ENCODE measurements at places on chromosomes 3 and 15.

DNA sequence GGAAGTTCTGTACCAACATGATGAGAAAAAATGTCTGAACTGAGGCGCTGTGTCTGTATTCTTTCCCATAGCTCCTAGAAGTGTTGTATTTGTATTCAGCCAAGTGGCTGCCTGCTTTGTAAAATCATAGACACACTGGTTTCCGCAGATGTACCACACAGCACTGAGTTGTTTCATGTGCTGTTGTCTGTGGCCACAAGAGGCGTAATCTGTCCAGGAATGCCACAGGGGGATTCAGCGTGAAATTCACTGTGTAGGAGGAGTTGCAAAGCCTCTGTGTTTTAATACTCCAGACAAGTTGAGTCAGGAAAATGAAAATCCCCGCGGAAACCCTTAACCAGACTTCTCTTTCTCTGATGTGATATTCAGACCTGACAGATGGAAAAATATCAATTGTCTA, 462.2 kb downstream of the NSUN3 start:
- no peak for DNase-seq

DNA sequence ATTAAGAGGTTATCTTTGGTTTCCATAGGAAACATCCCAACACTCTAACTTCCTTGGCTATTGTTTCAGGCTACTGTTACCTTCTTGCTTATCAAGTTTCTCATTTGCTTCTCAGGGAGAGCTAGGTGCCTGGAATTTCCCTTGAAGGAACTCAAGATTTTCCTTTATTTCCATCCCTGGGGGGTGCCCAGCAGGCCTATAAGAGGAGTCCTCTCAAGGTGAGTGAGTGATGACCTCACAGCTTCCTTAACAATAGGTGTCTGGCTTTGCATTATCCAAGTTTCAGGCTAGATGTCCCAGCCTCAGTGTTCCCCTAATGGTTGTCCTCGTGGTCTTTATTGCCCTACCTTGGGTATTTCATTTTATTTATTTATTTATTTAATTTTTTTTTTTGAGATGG, 12.1 kb upstream of the CTSH start:
- no peak for DNase-seq

DNA sequence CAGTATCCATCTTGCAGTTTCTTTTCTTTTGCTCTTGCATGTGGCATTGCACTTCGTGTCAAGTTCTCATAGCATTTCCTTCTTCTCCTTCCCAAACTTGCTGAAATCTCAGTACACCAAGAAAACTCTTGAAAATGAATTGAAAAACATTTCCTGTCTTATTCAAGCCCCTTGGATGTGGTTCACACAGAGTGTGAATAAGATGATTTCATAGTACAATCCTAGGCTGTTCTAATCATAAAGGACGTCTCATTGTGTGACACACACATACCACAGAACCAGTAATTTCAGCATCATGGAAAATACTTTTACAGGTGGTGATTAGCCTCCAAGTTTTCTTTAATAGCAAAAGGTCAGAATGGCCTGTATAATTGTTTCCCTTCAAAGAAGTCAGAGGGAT, 121.6 kb upstream of the AADACL2 start:
- no peak for DNase-seq

GRCh38 chr3:40254891-40255290, 54.6 kb upstream of the EIF1B start:
- DNase-seq = no peak

GRCh38 chr3:177377166-177377565, 179.9 kb upstream of the TBL1XR1 start:
- no peak for DNase-seq

DNA sequence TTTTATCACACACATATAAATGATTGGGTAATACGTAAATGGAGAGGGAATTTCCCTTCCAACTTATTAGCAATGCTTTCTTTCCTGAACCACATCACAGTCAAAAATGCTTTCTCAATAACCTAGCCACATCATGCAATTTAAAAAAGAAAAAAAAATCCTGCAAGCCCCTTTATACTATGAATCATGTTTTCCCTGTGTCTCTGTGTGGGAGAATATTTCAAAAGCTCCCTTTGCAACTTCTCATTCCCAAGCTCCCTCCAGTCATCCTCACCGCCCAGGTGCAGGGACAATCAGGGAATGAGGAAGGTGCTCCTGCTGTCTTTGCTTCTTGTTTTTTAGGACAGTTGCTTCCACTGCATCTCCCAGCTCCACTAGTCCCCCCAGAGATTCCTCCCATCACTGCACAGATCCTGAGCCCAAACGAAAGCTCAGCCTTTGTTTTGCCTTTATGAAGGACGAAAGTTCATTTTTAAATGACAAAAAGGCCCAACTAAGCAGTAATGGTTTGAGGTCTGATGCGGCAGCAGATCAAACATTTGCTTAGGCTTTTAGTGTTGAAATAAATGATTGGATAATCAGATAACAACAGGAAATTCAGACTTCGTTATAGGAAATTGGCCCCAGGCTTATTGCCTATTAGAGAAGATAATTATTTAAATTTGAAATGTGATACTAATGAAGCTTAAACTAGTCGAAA, 47.8 kb upstream of the ADGRG7 start:
- no peak for DNase-seq

GRCh38 chr3:107662124-107662507, 139.4 kb downstream of the BBX start:
- no peak for DNase-seq

DNA sequence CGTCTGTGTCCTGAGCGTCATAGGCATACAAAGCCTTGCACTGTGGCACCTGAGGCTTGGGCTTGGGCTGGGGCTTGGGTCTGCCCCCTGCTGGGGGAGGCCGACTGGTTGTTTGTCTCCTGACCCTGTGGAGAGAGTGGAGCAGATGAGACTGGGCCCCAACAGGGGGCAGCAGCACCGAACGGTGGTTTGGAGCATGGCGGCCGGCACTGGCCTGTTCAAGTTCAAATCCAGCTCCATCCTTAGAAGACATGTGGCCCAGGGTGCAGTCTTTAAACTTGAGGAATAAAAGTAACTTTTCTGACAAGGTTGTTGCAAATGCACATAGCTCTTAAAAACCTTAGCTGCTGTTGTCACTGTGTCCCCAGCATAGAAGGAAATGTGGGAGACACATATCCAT, 33.3 kb downstream of the CCNB2 start:
- peak; percentile 18 for DNase-seq

DNA sequence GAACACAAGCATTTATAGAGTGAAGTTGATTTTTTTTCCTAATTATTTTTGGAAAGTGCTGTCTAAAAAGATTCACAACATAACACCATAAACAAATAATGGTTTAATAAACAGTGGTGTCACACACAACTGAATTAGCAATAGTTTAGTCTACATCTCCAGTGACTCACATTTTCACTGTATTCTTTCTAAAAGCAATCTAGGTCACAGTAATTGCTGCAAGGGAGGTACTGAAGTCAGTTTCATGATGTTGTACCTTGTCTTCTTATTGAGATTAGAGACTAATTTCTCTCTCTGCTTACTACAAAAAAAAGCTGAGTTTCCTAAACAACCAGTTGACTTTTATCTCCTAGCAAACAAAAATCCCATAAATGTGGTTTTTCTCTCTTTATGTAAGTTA, 29.6 kb downstream of the PLSCR4 start:
- DNase-seq = no peak

- DNase-seq = no peak
These were observed 56.9 kb downstream of the ABHD5 start for GRCh38 chr3:43747641-43748040.

GRCh38 chr15:28109626-28110455, 10.7 kb upstream of the OCA2 start:
- DNase-seq = no peak

GRCh38 chr3:100102757-100103156, 11.5 kb downstream of the FILIP1L start:
- DNase-seq = no peak

- no peak for DNase-seq
These were observed 92.3 kb downstream of the FOXP1 start for GRCh38 chr3:71491154-71491752.

GRCh38 chr3:52678265-52679198, 7.2 kb downstream of the PBRM1 start:
- no peak for DNase-seq
